Activated CD4-positive, alpha-beta memory T cell treated with anti-CD3 and anti-CD28 coated beads for 36 hours (primary cell): ENCODE measurements at places on chromosomes 6 and 20. TPM values are rescaled to one million over a fixed set of nuclear protein-coding genes. Genes with fewer than 3 reads are reported as not detected.

- H3K4me1 ChIP-seq: no peaks in the 10 kb centered on the region
- no peaks in the 10 kb centered on the region for H3K27me3 ChIP-seq
- no peak overlapping the region for H3K27ac ChIP-seq
- peak; percentile 53 for DNase-seq
- H3K4me3 ChIP-seq: no peak overlapping the region
- no peaks in the 10 kb centered on the region for H3K36me3 ChIP-seq
Measured at GRCh38 chr20:49964964-49965780, 17.6 kb upstream of the SNAI1 start.

DNA sequence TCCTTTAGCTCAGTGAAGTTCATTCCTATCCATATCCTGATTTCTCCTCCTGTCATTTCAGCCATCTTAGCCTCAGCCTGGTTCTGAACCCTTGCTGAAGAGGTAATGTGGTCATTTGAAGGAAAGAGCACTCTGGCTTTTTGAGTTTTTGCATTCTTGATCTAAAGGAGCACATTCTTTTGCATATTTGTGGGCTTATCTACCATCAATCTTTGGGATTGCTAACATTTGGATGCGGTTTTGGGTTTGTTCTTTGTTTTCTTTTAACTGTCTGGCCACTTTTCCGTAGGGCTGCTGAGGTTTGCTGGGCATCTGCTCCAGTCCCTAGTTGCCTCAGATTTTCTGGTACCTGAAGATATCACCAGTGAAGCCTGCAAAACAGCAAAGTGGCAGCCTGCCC, 238.3 kb downstream of the EPM2A start:
- H3K36me3 ChIP-seq: no peaks in the 10 kb centered on the region
- H3K4me3 ChIP-seq: no peak overlapping the region
- no peak for DNase-seq
- H3K27ac ChIP-seq: no peak overlapping the region

- H3K4me3 ChIP-seq: no peak overlapping the region
- no peak for DNase-seq
- H3K36me3 ChIP-seq: no peaks in the 10 kb centered on the region
- no peak overlapping the region for H3K27ac ChIP-seq
- no peaks in the 10 kb centered on the region for H3K4me1 ChIP-seq
- no peaks in the 10 kb centered on the region for H3K27me3 ChIP-seq
Measured at GRCh38 chr6:77026341-77026740, 436.9 kb downstream of the HTR1B start.

DNA sequence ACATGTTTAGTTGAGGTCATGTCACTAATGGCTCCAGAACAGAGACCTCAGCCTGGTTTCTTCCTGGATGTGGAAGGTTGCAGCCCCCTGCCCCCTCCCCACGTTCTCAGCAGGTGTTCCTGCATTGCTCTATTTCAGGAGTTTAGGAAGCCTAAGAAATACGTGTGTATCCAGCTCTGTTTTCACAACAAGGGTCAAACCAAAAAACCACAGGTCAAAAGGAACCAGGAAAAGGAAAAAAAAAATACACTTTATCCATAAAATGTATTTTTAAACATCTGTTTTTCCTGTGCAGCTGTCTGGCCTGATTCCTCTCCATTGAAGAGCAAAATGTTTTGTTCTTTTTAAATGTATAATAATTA, 107.9 kb upstream of the PLEKHG1 start:
- no peak overlapping the region for H3K27ac ChIP-seq
- no peak overlapping the region for H3K4me3 ChIP-seq
- H3K4me1 ChIP-seq: peaks cover 25% of the 10 kb centered on the region
- no peak for DNase-seq

DNA sequence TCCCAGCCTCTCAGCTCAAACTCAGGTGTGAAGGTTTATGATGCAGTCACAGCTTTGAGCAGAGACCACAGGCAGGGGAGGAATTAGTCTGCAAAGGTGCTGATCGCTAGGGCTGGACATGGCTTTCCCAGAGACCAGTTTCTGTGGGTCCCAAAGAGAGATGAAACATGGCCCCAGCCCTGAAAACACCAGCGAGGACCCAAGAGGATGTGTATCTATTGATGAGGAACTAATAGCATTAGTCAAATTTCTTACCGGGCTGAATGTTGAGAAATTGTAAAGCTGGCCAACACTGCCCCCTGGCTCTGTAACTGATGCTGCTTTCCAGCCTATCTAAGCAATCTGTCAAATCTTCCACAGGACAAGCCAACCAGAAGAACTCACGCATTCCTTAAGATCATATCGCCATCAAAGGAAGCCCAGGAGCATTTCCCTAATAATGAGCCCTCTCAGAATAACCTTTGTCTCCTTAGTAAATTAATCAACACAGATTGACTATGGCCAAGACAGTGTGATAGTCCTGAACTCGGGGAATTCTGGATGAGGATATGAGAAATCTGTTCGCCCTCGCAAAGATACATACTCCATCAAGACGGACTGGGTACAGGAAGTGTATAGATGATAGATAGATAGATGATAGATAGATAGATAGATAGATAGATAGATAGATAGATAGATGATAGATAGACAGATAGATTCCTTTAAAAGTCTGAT, 7.8 kb upstream of the ACSS1 start:
- no peaks in the 10 kb centered on the region for H3K36me3 ChIP-seq
- peaks cover 13% of the 10 kb centered on the region for H3K27me3 ChIP-seq
- DNase-seq: peak; percentile 75
- no peak overlapping the region for H3K4me3 ChIP-seq
- H3K4me1 ChIP-seq: peaks cover 2% of the 10 kb centered on the region
- H3K27ac ChIP-seq: no peak overlapping the region

- no peak for DNase-seq
- H3K4me3 ChIP-seq: no peak overlapping the region
- no peaks in the 10 kb centered on the region for H3K36me3 ChIP-seq
- no peaks in the 10 kb centered on the region for H3K27me3 ChIP-seq
- H3K4me1 ChIP-seq: no peaks in the 10 kb centered on the region
Measured at GRCh38 chr6:40695750-40696415, 108.7 kb upstream of the LRFN2 start.

DNA sequence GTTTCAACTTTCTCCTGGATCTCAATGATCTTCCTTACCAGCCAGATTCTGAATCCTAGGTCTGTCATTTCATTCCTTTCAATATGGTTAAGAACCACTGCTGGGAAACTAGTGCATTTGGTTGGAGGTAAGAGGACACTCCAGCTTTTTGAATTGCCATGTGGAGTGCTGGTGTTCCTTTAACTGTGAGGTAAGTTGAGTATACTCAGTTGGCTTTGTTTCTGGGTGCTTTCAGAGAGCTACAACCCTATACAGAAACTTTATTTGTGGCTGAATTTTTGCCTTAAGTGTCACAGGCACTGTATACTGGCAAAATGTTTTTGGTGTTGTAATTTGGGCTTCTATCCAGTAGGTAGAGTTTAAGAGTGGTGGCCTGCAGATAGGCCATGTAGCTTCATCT, 175.8 kb downstream of the TBC1D32 start:
- H3K4me1 ChIP-seq: no peaks in the 10 kb centered on the region
- H3K36me3 ChIP-seq: peaks cover 72% of the 10 kb centered on the region
- H3K27ac ChIP-seq: no peak overlapping the region
- no peak overlapping the region for H3K4me3 ChIP-seq
- H3K27me3 ChIP-seq: no peaks in the 10 kb centered on the region

DNA sequence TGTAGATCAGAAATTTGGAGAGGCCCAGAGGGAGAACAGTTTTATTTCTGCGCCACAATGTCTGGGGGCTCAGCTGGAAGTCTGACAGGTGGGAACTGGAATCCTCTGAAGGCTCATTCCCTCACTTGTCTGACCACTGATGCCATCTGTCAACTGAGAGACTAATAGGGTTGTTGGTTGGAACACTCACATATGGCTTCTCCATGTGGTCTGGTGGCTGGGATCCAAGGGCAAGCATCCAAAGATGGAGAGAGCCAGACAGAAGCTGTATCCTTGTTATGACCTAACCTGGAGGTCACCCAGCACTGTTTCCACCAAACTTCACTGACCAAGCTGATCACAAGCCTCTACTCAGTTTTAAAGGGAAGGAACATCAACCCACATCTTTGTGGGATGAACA, 117.9 kb upstream of the AKAP12 start:
- H3K27me3 ChIP-seq: no peaks in the 10 kb centered on the region
- no peaks in the 10 kb centered on the region for H3K36me3 ChIP-seq
- no peak for DNase-seq
- H3K4me3 ChIP-seq: no peak overlapping the region
- H3K27ac ChIP-seq: no peak overlapping the region
- peaks cover 13% of the 10 kb centered on the region for H3K4me1 ChIP-seq

- H3K27ac ChIP-seq: no peak overlapping the region
- peaks cover 23% of the 10 kb centered on the region for H3K27me3 ChIP-seq
- no peak for DNase-seq
- no peaks in the 10 kb centered on the region for H3K4me1 ChIP-seq
Measured at GRCh38 chr20:58512808-58513552, 2.2 kb downstream of the APCDD1L start.

GRCh38 chr6:112626468-112627082, 279.4 kb downstream of the RFPL4B start:
- H3K27me3 ChIP-seq: no peaks in the 10 kb centered on the region
- H3K27ac ChIP-seq: no peak overlapping the region
- DNase-seq: no peak
- H3K36me3 ChIP-seq: no peaks in the 10 kb centered on the region
- H3K4me3 ChIP-seq: no peak overlapping the region
- H3K4me1 ChIP-seq: no peaks in the 10 kb centered on the region

GRCh38 chr20:47055699-47056369, 161.2 kb downstream of the EYA2 start:
- peaks cover 5% of the 10 kb centered on the region for H3K27me3 ChIP-seq
- DNase-seq: no peak
- no peak overlapping the region for H3K4me3 ChIP-seq
- no peaks in the 10 kb centered on the region for H3K36me3 ChIP-seq

- H3K4me3 ChIP-seq: no peak overlapping the region
- no peaks in the 10 kb centered on the region for H3K4me1 ChIP-seq
- DNase-seq: no peak
- H3K36me3 ChIP-seq: no peaks in the 10 kb centered on the region
- H3K27ac ChIP-seq: no peak overlapping the region
Measured at GRCh38 chr6:106820412-106820852, 154.1 kb downstream of the CD24 start.

DNA sequence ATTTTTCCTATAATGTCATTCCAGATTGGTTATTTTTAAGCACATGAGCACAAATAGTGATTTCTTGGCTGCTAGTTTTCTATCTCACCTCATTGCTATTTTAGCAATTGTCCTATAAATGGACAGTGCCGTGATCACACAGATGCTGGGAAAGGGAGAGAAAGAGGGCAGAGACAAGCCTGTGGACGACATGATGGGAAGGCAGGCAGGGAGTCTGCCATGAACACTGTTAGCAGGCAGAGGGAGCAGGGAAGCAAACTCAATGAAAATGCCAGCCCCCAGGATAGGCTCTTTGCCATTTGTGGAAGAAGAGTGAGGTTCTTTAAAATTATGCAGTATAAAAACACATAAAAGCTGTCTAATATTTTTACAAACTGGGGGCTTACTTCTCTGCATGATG, 96.8 kb downstream of the ADTRP start:
- no peak overlapping the region for H3K4me3 ChIP-seq
- H3K4me1 ChIP-seq: no peaks in the 10 kb centered on the region
- H3K27me3 ChIP-seq: peaks cover 7% of the 10 kb centered on the region
- H3K27ac ChIP-seq: no peak overlapping the region
- DNase-seq: no peak

DNA sequence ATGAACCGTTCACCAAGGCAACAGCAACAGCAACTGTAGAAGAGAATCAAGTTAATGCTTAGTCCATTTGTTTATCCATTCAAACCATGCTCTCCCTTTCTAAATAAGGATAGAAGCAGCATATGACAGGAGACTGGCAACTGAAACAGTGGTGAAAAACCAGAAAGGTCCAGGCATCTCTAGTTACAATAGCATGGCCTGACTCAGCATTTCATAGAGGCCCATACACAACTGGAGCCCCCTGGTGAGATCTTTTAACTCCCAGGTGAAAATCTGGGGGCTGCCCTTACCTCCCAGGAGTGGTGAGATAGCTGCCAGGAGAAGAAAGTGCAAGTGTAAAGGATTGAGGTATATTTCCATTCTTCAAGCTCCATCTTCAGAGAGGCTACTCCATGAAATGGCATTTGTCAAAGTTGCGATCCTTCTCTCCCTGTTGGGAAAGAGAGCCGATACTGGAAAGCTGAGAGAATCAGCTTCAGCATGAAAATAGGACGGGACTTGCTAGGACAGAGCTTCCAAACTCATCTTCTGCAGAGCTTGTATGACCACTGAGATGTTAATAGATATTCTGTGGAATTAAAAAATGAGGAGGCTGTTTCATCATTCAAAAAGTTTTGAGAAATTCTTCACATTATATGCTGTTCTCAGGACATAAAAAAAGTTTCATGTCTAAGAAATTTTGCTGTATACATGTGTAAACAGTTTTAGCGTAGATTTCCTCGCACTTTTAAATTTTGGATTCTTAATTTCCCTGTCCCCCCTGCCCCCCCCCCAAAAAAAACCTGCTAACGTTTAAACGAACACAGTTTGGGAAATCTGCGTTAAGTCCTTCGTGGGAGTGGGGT, 10.9 kb upstream of the SLC2A12 start:
- no peak overlapping the region for H3K27ac ChIP-seq
- H3K4me1 ChIP-seq: no peaks in the 10 kb centered on the region
- H3K4me3 ChIP-seq: no peak overlapping the region
- no peaks in the 10 kb centered on the region for H3K27me3 ChIP-seq
- H3K36me3 ChIP-seq: no peaks in the 10 kb centered on the region

PRRT1 gene
- 0.33 TPM for total RNA-seq

PAQR8 gene
- total RNA-seq: 12.2 TPM

MTFR2 gene
- total RNA-seq: 25.2 TPM

MOXD1 gene
- not detected for total RNA-seq

VARS2 gene
- 68.9 TPM for total RNA-seq

CALHM5 gene
- not detected for total RNA-seq

SLC4A11 gene
- total RNA-seq: 0.87 TPM

PNLDC1 gene
- 0.29 TPM for total RNA-seq

SPATA25 gene
- 0.50 TPM for total RNA-seq

ENPP3 gene
- total RNA-seq: 0.82 TPM

FAM83B gene
- not detected for total RNA-seq

ZNF391 gene
- total RNA-seq: 3.2 TPM
